Kidney (tissue), 22 donors: ENCODE measurements at places on chromosomes 12 and 14. TPM values are rescaled to one million over a fixed set of nuclear protein-coding genes. Genes with fewer than 3 reads are reported as not detected.

DNA sequence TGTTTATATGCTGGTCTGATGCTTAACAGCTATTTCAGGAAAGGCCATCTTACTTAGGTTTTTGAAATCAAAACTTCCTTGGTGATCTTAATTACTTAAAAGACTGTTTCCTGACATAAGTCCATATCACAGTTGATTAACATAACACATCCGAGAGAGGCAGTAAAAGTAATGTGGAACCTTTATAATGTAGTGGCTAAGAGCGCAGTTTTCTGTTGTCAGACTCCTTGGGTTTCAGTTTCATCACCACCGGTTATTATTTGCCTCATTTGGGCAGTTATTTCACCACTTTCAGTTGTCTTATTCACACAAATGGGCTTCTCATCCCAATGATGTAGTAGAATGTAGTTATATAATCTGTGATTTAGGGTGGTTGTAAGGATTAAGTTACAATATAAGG, 30.9 kb downstream of the TBC1D15 start:
- DNase-seq = no peak

- DNase-seq = no peak
Measured at GRCh38 chr12:130806574-130806973, 32.5 kb downstream of the STX2 start.

The ABCC9 gene
- total RNA-seq = 21.3 TPM

The SPTSSA gene
- total RNA-seq = 17.4 TPM

DNA sequence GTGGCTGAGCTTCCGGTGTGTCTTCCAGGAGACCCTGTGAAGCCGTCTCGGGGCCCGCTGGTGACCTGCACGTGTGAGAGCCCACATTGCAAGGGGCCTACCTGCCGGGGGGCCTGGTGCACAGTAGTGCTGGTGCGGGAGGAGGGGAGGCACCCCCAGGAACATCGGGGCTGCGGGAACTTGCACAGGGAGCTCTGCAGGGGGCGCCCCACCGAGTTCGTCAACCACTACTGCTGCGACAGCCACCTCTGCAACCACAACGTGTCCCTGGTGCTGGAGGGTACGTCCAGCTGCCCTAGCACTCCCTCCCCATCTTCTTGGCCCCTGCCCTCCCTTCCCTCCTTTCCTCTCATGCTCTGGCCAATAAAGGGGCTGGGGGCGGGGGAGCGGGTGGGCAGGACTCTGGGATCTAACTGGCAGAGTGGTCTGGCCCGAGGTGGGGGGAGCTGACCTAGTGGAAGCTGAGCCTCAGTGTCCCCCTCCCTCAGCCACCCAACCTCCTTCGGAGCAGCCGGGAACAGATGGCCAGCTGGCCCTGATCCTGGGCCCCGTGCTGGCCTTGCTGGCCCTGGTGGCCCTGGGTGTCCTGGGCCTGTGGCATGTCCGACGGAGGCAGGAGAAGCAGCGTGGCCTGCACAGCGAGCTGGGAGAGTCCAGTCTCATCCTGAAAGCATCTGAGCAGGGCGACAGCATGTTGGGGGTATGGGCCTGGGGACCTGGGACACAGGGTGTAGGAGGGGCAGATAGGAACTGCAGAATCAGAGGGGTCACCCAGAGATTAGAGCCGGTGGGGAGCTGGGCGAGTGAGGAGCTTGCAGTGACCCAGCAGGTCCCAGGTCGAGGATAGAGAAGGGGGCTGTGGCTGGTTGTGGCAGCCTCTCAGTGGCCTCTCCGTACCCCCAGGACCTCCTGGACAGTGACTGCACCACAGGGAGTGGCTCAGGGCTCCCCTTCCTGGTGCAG, 6.0 kb downstream of the ACVRL1 start:
- DNase-seq = no peak

The USP44 gene
- total RNA-seq = 2.8 TPM

DNA sequence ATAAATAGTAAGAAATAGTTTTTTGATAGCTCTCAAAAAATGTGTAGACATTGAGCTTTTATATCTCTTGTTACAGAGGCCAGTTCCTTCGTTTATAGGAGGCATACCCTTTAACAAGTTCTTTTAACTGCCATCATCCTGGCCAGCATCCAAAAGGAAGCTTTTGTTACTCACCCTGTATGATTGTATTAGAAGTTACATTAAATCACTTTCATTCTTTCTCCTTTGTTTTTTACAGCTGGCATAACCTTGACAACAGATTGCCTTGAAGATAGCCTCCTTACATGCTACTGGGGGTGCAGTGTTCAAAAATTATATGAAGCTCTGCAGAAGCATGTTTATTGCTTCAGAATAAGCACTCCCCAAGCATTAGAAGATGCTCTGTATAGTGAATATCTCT, 20.1 kb downstream of the CGRRF1 start:
- DNase-seq = no peak

The PTPRR gene
- total RNA-seq = 0.50 TPM

The PPM1H gene
- 25.0 TPM for total RNA-seq

The SRRM4 gene
- total RNA-seq = 0.06 TPM

DNA sequence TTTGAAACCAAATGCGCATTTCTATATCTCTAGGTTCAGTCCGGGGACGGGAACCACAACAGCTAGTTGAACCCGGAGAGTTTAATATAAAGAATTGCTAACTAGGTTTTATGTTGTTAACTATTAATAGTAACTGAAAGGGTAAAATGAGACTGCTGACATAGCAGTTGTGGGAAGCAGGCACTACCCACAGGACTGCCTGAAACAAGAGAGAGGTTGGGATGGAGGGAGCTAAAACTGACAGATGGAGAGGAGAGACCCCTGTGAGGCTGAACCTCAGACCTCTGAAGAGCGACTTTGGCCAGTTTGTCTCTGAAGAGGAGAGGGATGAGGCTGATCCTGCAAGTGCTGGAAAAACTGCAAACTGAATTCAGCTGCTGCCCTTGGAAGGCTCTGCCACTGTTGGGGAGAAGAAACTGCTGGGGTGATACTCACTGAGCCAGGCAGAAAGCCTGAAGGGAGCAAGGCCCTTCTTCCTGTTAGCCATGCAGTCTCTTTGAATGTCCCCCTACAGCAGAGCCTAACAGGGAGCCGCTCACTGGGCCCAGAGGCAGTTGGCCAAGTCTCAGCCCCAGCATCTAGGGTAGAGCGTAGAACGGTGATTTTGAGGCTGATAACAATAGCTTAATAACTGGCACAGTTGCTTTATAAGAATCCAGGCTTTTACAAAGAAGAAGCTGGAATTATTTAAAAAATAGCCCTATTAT, 172.2 kb downstream of the NPAS3 start:
- DNase-seq = no peak

The KRT5 gene
- 0.69 TPM for total RNA-seq

The AQP6 gene
- total RNA-seq = 12.0 TPM

GRCh38 chr12:109795023-109795422, 38.2 kb downstream of the TRPV4 start:
- DNase-seq = no peak

DNA sequence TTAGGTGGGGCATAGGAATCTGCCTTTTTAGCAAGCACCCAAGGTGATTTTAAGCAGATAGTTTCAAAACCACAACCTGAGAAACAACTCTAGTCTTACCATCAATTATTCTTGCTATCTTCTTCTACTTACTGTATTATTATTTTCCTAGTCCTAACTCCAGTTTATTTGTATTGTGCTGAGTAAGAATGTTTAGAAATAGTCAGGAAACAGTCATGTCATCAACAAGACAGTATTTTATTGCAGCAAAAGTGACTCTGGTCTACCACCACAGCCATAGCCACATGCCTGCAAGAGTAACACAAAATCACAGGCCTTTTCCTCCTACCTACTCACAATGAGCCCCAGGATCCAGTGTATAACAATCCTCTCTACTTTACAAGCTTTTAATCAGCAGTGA, 46.3 kb upstream of the FLRT2 start:
- no peak for DNase-seq

DNA sequence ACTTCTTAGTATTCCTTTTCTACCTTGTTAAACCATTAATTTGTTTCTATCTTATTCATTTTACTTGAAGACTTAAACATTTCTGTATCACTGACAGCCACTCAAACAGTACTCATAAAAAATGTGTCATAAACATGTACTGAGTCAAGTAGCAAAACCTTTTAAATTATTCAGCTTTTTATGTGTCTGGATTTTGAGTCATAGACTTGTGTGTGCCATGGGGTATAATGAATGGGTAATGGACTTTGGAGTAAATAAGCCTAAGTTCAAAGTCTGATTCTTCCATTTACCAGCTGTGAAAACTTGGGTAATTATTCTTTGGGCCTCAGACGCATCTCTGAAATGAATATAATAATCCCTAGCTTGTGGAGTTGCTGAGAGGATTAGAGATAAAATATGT, 199.0 kb downstream of the RAD51B start:
- DNase-seq = no peak

DNA sequence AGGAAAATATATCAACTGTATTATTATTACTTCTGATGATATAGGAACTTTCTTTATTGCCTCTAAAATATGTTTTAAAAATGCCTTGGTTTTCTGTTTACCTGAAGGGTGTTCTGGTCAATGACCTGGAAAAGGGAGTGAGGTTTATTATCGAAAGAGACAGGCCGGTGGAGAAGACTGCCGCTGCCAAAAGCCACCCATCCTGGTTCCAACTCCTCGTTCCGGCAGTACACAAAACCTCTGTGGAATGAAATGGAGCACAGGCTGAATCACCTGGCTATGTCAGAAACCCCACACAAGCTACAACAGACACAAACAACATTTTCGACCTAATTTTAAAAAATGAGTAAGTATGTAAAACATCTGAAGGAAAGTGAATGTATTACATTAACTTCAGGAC, 73.6 kb downstream of the HECTD4 start:
- no peak for DNase-seq

The SMCO3 gene
- 0.76 TPM for total RNA-seq

DNA sequence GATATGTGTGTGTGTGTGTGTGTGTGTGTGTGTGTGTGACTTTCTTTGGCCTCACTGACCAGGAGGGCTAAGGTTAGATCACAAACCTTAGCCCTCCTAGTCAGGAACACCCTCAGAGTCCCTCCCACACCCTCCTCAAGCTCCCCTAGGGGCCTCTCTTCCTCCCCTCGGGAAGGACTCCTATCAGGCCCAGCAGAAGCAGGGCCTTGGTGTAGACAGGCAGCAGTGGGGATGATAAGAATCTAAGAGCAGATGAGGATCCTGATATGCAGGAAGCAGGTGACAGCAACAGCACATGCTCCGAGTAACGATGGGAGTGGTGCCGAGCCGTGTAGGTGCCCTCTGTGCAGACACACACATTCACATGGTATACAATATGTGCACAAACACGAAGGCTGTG, 20.7 kb downstream of the PLEK2 start:
- DNase-seq = no peak

- no peak for DNase-seq
Measured at GRCh38 chr12:94507455-94507854, 47.8 kb upstream of the CEP83 start.

- DNase-seq = no peak
Measured at GRCh38 chr14:95355422-95355821, 35.7 kb upstream of the CLMN start.

- DNase-seq = no peak
Measured at GRCh38 chr14:81471062-81471461, 62.6 kb downstream of the SEL1L start.

DNA sequence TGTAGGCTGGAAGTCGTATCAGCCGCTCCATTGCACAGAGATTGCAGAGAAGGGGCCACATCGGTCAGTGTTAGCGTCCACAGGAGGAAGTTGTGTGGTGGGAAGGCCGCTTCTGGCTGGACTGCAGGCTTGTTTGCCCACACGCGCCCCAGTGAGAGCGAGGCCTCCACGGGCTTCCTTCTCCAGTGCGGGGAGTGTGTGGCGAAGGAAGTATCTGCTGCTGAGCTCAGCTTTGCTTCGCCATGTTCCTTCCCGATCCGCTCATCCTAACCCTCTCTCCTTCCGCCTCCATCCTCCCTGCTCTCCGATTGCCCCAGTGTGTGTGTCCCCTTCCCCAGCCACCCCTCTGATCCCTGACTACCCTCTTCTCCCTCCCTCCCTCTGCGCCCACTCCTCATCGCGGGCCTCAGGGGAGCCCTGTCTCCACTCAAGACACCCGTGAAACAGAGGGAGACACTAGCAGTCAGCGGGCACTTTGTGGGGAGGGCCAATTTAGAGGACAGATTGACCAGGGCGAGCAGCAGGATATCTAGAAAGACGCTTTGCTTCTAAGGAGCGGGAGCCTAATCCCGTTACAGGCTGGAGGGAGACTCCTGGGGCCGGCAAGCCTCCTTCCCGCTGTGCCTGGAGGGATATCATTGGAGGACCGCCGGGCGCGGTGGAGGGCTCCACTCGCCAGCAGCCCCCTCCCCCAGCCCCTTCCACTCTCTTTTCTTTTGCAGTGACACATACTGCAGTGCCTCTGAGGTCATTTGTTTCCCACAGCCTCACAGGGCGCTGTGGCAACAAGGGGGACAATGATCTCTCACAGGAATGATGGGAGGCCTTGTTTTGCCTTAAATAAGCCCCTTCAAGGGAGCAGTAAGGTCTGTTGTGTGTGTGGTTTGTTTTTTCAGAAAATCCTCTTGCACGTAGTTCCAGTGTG, 428.8 kb downstream of the ZFP36L1 start:
- peak; percentile 70 for DNase-seq

The P2RX2 gene
- 0.19 TPM for total RNA-seq

DNA sequence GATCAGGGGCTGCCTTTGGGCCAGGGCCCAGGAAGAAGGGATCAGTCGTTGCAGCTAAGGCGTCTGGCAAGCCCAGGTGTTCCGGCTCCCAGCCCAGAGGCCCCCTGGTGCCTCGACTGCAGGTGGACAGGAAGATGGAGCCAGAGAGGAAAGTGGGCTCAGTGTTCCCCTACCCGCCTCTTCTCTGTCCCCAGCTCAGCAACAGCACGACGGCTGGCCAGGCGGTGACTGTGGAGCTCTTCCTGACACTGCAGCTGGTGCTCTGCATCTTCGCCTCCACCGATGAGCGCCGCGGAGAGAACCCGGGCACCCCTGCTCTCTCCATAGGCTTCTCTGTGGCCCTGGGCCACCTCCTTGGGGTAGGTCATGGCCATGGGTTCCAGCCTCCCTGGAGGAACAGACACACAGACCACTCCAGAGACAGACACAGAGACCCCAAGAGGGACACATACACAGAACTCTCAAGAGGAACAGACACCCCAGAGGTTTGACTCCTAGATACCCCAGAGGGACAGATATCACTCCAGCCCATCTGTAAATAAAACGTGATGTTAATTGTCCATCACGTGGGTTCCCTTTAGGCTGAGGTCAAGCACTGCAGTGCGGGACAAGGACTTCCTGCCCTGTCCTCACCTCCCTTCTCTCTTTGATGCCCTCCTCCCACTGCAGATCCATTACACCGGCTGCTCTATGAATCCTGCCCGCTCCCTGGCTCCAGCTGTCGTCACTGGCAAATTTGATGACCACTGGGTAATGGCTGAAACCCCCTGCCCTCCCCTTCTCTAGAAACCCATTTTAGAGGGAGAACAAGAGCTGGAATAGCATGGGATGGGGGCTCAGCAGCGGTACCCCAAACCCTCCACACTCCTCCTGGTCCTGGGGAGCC, 3.7 kb downstream of the AQP2 start:
- peak; percentile 76 for DNase-seq

The CLEC1B gene
- total RNA-seq = not detected

The TAS2R46 gene
- total RNA-seq = 1.6 TPM

The SMIM41 gene
- 0.31 TPM for total RNA-seq

GRCh38 chr12:110310763-110311162, 29.7 kb downstream of the ATP2A2 start:
- no peak for DNase-seq

- no peak for DNase-seq
Measured at GRCh38 chr14:77275041-77275580, 4.1 kb upstream of the NGB start.
